Stimulated activated CD8-positive, alpha-beta memory T cell treated with anti-CD3 and anti-CD28 coated beads, Interleukin-12 subunit alpha, Interleukin-12 subunit beta, amount 100 ng/mL, for 4 hours (primary cell): ENCODE measurements at places on chromosomes 4 and X.

GRCh38 chr4:152485726-152486276, 50.1 kb downstream of the FBXW7 start:
- DNase-seq: no peak

DNA sequence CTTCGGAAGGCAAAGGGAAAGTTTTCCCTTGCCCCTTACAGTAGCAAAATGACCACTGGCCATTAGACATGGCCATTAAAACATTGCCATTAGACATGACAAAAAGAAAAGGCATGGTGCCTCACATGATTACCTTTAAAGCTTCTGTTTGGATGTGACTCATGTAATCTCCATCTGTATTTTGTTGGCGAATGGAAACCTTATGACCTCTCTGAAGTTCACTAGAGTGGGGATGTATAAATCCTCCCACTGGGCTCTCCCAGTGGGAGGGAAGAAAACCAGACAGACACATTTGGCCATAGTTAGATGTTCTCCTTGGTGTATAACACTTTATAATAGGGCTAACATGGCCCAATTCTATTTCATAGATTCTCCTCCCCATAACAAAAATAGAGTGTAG, 152.6 kb downstream of the MAGEB17 start:
- DNase-seq: no peak

- no peak for DNase-seq
Observed at GRCh38 chr4:605702-606425, 19.5 kb upstream of the PDE6B start.

GRCh38 chr4:14926368-14926767, 75.9 kb upstream of the CPEB2 start:
- DNase-seq: no peak

GRCh38 chrX:153925739-153926551, at the start of gene ARHGAP4:
ARHGAP4 (minus strand) TSS chrX:153926264; CDS start chrX:153926202, 62 bp downstream.
- peak; percentile 49 for DNase-seq

GRCh38 chrX:3669841-3670475, 43.5 kb downstream of the PRKX start:
- no peak for DNase-seq

- DNase-seq: no peak
Observed at GRCh38 chrX:76420237-76420636, 7.3 kb upstream of the MAGEE1 start.

DNA sequence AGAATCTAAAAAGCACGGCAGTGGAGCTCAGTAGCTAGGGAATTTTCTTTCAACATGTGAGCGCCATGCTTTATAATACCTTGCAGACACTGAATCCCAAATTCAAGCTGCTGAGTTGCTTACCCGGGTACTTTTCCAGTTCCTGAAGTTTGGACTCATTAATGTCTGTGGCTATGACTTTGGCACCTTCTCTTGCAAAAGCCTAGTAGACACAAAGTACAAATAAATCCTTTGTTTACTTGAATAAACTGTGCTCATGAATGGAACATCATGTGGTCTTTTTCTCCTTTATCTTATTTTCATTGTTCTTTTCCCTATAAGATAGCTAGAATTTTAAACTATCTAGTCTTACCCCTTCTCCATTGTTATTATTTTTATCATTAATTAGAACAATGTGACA, 4.6 kb downstream of the BDH2 start:
- no peak for DNase-seq

GRCh38 chr4:83536362-83537272, 709 bp downstream of the GPAT3 start:
- DNase-seq: no peak

- no peak for DNase-seq
Observed at GRCh38 chrX:45557387-45557786, 356.7 kb upstream of the DIPK2B start.

DNA sequence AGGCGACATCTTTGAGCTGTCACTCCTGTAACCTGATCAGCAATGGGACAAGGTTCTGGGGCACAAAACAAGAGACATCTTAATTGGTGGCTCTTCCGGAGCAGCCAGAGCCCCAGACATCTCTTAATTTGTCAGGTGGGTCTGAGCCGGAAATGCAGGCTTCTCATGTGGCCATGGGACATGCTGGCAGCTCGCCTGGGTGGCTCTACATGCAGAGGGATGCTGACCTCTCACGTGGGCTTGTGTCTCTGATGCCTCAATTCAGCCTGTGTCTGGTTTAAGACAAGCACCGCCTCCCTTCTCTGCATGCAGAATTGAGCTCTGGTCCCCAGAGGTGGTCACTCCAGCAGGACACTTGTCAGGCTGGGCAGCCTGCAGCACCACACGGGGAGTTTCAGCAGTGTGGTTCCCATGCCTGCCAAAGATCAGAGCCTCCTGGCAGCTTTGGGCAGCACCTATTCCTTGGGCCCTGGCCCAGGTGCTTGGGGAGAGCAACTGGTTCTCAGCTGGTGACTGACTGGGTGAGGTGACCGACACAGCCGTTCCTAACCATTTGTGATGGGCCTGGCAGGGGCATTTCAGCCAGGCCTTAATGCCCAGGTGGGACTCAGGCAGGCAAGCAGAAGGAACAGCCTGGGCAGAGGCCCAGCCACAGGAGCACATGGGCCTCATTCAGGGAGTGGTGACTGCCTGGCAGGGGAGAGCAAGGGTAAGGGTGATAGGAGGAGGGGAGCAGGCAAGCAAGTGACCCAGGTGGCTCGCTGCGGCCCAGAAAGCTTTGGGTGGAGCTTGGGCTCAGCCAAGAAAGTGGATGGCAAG, 53.4 kb downstream of the HMX1 start:
- no peak for DNase-seq
